DND-41 (cell line): ENCODE measurements at places on chromosomes 7 and 10.

DNA sequence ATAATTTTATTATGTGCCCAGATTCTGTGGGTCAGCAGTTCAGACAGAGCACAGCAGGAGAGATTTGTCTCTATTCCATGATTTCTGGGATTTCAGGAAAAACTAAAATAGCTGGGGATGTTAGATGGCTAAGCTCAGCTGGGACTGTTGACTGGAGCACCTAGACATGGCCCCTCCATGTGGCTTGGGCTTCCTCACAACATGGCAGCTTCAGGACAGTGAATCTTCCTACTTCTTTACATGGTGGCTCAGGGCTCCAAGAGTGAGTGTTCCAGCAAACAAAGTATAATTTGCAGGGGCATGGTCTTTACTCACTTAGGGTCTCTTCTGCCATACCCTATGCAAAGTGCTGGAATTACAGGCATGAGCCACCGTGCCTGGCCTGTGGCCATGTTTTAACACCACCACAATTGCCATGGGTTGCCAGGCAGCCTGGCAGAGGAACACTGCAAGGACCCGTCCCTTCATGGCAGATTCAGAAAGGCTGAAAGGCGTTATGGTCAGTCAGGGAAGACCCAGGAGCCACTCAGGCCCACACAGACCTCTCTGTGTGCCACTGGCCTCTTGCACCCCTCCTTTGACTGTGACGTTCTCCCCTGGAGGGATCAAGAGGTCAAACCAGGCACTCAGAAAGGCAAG, 50.8 kb upstream of the ZMIZ1 start:
- no peak for DNase-seq

DNA sequence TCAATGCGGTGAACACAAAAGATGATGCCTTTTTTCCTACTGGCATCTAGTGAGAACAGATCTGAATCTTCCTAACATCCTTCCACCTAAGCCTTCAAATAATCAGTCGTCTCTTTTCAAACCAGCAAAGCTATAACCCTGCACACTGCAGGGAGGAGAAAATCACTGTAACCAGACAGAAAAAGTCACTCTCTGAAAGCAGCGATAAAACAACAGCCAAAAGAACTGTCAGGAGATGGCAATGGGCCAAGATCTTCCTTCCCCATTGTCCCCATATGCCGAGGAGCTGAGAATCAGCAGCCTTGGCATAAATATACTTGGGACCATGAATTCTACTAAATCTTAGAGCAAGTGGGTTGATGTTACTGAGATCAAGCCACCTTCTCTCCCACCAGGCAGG, 13.1 kb downstream of the FZD9 start:
- no peak for DNase-seq

DNA sequence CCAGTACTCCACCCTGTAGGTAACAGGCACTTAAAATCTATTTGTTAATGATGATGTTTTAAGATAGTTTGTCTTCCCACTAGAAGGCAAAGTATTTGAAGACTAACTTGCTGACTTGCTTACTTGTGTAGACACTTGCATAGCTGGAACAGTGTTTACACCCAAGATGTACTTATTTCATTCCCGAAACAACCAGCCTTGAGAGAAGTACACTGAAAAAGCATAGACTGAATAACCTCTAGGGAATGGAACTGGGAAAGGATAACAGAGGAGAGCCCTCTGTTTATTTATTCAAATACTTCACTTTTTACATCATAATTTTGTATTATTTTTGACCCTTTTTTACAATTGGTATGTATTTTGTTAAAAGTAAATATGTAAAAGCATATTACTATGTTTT, 33.1 kb upstream of the TMEM26 start:
- no peak for DNase-seq

DNA sequence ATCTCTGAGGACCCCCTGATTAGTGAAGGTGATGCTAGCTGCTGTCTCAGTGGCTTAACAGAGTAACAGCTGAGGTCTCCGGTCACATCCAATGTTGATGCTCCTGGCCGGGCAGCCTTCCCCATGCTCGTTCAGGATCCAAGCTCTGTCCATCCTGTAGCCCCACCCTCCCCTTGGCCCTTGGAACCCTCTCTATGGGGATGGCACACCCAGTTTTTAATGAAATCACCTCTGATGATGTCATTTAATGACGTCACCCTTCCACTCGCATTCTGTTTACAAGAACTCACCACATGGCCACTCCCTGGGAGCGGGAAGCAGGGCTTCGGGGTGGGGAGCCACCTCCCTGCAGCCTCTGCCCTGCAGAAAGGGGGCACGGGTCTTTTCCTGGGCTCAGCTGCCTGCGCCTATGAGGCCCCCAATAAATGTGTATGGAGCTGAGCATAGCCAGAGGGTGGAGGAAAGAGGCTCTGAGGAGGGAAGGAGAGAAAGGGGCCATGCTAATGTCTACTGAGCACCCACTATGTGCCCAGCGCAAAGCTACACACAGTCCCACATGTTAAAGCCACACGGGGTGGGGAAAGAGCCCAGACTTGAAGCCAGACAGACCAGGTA, 95.5 kb downstream of the OAT start:
- DNase-seq: no peak

DNA sequence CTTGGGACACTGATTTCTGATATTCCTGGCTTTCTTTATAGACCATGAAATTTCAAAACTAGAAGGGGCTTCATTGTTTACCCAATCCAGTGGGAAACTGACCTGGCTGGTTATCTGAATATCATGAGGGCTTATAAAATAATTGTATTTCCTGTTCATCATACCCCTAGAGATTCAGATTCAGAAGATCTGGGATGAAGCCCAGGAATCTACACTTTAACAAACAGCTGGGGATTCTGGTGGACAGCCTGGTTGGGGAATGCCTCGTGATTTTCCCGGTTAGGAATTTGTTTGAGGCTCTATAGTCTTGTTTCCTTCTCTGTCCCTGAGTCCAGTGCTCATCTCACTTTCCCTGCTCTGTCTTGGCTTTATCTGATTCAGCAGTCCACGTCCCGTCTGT, 110.3 kb downstream of the ADRA2A start:
- no peak for DNase-seq

- no peak for DNase-seq
Observed at GRCh38 chr10:25682203-25682851, 251.7 kb upstream of the MYO3A start.

GRCh38 chr7:41984888-41985287, 252.1 kb downstream of the GLI3 start:
- DNase-seq: no peak

GRCh38 chr10:15658069-15658702, 61.5 kb downstream of the ITGA8 start:
- no peak for DNase-seq
